ENCODE measurements at places on chromosomes 2 and 18.

DNA sequence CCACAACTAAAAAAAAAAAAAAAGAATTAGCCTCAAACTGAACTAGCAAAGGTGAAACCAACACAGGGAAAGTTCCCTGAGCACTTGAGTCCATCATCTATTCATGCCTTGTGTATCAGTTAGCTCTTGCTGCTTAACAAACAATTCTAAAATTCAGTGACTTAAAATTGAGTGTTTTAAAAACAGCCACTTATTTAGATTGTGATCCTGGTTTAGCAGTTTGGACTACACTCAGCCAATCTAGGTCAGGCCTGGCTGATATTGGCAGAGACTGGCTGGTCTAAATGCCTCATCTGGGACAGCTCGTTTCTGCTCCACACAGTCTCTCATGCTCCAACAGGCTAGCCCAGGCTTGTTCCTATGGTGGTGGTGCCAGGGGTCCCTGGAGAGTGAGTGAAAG is 247.9 kb downstream of the ATAD2B start:
- DNase-seq: no peak

GRCh38 chr2:195741191-195741590 is 84.2 kb downstream of the SLC39A10 start:
- DNase-seq: no peak

DNA sequence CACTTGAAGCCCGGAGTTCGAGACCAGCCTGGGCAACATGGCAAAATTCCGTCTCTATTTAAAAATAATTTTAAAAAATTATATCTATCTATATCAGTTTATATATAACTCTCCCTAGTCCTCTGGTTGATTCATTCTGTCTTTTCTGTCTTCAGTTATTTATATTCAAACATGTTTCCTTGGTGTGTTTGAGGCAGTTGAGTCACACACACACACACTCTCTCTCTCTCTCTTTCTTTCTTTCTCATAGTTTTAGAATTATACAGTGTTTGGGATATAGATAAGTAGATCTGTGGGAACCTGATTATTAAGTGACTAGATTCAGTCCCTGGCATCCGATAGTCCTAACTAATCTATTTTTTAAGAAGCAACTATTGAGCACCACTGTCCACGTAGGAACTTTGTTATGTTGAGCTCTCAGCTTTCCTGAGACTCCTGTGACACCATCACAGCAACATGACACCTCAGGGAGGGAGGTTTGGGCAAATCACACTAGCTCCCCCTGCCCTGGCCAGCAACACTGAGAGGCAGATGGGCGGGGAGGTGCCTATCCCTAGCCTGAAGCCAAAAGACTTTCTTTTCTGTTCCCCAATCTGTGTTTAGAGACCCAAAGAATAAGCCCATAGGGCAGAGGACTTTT is 482.7 kb downstream of the DLGAP1 start:
- DNase-seq: no peak

GRCh38 chr2:25891672-25892071 is 13.4 kb upstream of the ASXL2 start:
- no peak for DNase-seq
